ENCODE measurements at places on chromosomes 3 and 15. TPM values are rescaled to one million over a fixed set of nuclear protein-coding genes. Genes with fewer than 3 reads are reported as not detected.

DNA sequence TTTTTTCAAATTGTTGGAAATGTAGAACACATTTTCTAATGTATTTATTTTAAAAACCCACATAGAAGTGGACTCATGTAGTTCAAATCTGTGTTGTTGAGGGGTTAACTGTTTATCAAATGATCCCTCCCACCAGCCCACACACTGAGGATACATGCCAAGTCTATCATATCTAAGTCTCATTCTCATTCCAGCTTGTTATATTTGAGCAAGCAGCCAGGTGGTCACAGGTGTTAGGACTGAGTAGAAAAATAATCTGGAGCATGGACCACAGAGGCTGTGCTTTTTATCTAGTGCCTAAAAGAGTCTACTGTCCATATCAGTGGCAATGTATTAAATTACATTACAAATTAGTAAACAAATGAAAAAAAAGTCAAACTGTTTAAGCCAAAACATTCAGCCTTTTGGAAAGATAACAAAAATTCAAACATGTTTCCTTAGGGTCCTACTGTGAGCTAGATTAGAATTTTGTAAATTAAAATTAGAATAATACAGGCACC, 20.7 kb upstream of the SPESP1 start:
- no peak for DNase-seq

The SLC2A2 gene
- 23.3 TPM for polyA plus RNA-seq

The THRB gene
- 28.7 TPM for polyA plus RNA-seq

DNA sequence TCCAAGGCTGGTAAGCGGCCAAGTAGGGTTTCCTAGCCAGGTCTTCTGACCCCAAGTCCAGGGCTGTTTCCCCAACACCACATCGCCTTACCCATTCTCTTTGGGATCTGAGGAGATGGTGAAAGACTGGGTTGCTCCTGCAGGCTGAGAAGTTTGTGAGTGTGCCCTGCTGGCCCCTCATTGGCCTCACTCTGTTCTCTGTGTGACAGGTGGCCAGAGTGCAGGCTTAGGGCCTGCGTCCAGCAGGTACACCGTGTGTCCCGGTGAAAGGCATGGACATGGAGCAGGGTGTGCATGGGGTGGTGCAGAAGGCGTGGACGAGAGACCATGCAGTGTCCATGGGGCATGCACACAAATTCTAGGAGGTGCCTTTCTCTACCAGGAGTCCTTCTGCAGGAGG, 91.3 kb downstream of the DGKG start:
- no peak for DNase-seq

The ROPN1 gene
- 0.12 TPM for polyA plus RNA-seq

The SPATA12 gene
- polyA plus RNA-seq = 0.14 TPM

DNA sequence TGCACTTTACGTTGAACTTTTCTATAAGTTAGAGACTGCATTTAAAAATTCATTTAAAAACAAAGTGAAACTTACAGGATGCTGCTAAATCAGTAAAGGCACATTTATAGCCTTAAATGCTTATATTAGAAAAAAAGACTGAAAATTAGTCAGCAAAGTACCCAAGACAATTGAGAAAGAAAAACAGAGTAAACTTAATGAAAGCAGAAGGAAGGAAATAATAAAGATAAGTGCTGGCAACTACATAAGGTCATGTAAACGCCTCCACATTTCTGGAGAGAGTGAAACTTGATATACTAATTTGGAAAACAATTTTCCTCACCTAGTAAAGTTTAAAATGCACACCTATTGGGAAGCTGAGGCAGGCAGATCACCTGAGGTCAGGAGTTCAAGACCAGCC, 58.2 kb upstream of the ACAN start:
- DNase-seq = no peak

- no peak for DNase-seq
Observed at GRCh38 chr3:127209155-127209839, 16.4 kb downstream of the PRR23E start.

- DNase-seq = no peak
Observed at GRCh38 chr15:66893294-66893693, 172.1 kb upstream of the SMAD3 start.

- DNase-seq = no peak
Observed at GRCh38 chr15:64855205-64855975, 13.7 kb downstream of the PLEKHO2 start.

DNA sequence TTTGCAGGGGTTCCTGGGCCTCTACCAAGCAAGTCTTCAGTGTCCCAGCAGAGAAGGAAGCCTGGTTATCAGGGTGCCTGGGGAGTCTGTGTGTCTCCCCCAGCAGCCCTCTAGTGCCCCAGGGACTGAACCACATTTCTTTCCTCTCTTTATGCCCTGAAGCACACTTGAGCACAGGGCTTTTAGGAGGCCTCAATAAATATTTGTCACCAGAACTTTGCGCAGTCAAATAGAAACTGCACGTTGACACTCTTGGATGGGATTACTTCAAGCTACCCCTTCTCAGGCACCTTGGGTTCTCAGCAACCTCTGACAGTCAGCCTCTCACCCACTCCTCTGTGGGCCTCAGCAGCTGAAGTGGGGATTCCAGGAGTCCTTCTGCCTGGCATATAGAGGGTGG, 226.6 kb upstream of the HES1 start:
- DNase-seq = no peak

All from left renal cortex interstitium (tissue), 4 donors.